ENCODE measurements at places on chromosomes 3 and 15.

GRCh38 chr3:115658032-115658336 is 34.7 kb downstream of the GAP43 start:
- no peak for DNase-seq

- no peak for DNase-seq
These were observed 632 bp upstream of the DHX36 start for GRCh38 chr3:154324919-154325318.

- no peak for DNase-seq
These were observed 201.2 kb downstream of the OPA1 start for GRCh38 chr3:193794002-193794881.

- DNase-seq = no peak
These were observed 19.1 kb upstream of the APEH start for GRCh38 chr3:49654955-49655556.

DNA sequence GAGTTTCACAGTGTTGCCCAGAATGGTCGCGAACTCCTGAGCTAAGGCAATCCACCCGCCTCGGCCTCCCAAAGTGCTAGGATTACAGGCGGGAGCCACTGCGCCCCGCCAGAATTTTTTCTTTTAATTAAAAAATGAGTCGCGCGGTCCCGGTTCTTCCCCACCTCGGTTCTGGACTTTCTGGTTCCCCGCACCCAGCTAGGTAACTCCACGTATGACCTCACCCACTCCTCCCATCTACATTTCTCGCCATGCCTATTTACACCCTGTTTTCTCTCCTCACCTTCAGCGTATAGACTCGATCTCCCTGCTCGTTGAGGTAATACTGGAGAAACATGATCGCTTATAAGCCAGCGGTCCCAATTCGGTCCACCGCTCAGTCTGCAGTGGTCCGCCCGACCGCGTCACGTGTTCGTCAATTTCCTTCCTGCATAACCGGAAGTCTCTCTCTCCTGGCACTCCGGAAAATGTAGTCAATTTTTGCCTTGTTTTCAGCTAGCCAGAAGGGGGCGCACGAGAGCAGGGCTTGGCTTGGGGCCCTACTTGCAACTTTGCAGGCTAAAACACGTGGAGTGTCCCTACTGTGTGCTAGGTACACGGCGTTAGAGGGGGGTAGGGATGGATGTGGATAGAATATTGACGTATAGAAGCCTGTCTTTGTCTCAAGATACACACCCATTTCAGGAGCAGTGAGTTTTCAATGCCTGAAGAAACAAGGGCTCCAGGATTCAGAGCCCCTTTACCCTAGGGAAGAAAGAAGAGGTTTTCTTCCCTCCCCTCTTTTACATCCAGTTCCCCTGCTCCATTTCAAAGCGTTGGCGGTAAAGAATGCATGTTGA is at the start of the genes NOP10 and NUTM1:
Gene NOP10 (minus strand): TSS at position 400 of the 839 bp plus-strand sequence. CDS start 63 bp downstream, at position 337.
Gene NUTM1 (plus strand): TSS at position 579 of the 839 bp plus-strand sequence. CDS start 382 bp downstream, outside the sequence.
- peak; percentile 61 for DNase-seq

DNA sequence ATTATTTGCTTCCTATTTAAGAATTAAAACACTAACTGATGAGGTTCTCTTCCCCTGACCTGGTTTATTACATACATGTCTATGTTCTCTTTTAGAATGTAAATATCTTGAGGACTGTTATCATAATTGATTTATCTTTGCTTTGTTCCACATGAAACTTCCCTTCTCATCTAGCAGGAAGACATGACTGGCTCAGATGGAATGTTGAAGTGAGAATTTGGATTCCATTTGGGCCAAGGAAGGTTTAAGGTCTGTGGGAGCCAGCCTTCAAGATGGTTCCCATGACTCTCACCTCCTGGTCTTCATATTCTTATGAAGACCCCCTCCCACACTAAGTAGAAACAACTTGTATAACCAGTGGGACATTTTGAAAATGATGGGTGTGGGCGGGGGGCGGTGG is 222.2 kb upstream of the GADL1 start:
- DNase-seq = no peak

DNA sequence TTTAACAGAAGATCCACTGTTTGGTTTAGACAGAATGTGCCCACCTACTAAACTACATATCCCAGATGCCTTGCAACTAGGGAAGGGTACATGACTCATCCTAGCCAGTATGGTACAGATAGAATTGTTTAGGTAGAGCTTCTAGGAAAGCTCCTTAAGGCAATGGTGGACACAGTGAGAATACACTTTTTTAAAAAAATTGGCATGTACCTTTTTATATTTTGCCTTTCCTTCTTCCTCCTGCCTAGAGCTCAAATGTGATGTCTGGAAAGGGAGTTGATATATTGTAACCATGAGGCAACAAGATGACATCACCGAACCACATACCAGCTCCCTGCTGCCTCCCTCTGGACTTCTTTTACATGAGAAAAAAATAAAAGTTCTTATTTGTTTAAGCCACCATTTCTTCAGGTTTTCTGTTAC is 14.4 kb upstream of the C3orf80 start:
- DNase-seq = no peak

- DNase-seq = no peak
These were observed 32.0 kb downstream of the CYP11A1 start for GRCh38 chr15:74335396-74335795.

GRCh38 chr3:76040946-76041345 is 255.6 kb upstream of the ZNF717 start:
- no peak for DNase-seq

Data from GOT3 (cell line).